ENCODE measurements at places on chromosomes 6 and 20.
A peak's percentile ranks its signal among the peaks of the same experiment; 100 is the strongest.

- no peak for DNase-seq
Observed at GRCh38 chr20:7375905-7376304, 564.4 kb downstream of the HAO1 start.

GRCh38 chr20:9550871-9551270 is 36.5 kb downstream of the LAMP5 start:
- no peak for DNase-seq

DNA sequence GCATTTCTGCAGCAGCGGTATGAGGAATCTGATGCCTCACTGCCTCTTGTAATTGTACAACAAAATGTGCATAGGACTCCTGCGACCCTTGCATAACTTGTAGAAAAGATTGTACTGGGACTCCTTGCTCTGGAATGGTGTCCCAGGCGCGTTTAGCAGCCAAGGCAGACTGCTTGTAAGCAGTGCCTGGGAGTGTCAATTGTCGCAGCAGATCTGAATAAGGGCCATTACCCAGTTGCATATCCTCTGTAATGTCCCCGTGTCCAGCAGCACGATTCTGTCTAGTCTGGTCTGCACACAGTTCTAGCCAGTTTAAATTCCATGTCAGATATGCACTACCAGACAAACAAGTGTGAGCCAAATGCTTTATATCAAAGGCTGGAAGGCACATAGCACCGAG is 70.7 kb upstream of the BTN3A2 start:
- no peak for DNase-seq

DNA sequence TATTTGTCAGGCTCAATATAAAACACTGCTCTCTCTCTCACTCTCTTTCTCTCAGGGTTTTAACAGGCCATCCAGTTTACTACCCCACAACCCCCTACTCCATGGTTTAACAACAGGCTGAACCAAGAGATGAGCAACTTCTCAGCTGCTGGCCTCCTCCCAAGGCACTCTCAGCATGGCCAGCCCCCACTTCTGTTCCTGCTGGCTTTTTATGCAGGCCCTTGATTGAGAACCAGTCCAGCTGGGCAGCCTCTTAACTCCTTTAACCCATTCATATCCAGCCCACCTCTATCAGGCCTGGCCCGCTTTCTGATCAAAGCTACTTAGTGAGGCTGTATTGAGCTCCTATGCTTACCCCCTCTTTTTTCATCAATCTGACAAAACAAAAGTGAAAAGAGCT is 346.8 kb upstream of the POU3F2 start:
- no peak for DNase-seq

GRCh38 chr20:63194007-63194796 is 21.7 kb downstream of the YTHDF1 start:
- no peak for DNase-seq

DNA sequence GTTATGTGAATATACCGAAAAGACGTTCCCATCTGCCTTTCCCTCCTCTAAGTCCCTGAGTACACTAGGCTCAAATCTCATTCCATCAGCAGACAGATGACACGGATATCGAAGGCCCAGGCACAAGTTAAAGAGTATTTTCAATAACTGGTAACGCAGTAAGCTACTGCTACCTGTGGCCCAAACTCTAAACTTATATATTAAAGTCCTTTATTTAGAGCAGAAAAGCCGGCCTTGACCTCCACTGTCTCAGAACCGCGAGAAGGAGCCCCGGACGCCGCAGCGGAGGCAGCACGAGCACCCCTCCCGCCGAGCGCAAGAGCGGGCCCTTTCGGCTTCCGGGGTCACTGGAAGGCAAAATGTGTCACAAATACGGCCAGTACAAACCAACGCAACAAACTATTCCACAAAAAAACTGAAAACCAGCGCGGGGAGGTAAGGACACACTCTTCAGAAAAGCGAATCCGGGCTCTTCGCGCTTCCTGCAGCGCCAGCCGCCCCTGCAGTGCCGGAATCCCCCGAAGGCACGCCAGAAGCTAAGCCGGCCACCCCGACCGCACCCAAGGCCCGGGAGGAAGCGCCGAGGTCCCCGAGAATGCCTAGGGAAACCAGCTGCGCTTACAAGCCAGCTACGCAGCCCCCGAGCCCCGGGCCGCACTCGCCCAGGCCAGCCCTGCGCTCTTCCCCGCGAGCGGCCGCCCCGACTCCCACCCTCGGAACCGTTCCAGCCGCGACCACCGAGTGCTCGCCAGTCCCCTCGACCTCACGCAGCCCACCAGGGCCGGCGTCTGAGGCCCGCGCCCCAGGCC is 681 bp downstream of the DIDO1 start:
- DNase-seq, result peak; percentile 50

All from left cardiac atrium (tissue), 4 donors.